CD4-positive, alpha-beta T cell treated with Interleukin-15 for 4 hours (primary cell): ENCODE measurements at places on chromosomes 2 and 18.

DNA sequence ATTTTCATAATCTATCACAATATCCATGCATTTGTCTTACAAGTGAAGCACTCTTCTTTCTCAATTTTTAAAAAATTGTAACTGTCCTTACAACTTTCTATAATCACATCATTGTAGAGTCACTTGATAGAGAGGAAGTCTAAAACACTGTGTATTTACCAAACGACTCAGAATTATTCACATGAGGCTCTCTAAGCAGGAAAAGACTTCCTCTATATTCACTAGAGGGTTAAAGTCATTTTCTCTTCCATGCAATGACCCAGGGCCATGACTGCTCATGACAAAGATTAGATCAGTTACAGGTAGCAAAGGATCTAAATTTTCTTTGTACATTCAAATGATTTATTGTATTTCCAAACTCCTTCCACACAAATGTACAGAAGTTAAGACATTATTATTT, 9.0 kb upstream of the SLC1A4 start:
- DNase-seq: no peak

DNA sequence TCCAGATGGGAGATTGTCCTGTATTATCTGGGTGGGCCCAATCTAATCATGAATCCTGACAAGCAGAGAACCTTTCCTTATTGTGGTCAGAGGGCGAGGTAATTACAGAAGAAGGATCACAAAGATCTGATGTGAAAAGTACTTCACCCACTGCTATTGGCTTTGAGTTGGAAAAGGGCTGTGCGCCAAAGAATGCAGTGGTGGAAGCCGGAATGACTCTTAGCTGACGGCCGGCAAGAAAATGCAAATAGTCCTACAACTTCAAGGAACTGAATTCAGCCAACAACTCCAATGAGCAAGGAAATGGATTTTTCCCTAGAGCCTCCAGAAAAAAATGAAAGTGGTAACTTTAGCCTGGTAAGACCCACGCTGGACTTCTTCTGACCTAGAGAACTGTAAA, 67.3 kb downstream of the CTNNA2 start:
- DNase-seq: no peak

DNA sequence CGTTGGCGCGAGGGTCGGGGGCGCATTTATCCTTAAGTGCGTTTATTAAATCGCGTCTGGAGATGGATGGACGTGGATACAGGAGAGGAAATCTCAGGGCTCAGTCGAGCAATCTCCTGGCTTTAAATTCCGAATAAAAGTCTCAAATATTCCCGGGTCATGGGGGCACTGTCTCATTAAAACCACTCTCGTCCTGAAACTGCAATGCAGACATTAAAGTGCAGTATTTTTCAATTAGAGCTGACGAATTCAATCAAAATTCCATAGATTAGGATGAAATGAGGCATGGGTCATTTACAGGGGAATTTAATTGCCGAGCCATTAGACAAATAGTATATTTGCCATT, 10.7 kb upstream of the GBX2 start:
- no peak for DNase-seq

GRCh38 chr18:62979176-62979575, 263.8 kb downstream of the PHLPP1 start:
- DNase-seq: no peak

DNA sequence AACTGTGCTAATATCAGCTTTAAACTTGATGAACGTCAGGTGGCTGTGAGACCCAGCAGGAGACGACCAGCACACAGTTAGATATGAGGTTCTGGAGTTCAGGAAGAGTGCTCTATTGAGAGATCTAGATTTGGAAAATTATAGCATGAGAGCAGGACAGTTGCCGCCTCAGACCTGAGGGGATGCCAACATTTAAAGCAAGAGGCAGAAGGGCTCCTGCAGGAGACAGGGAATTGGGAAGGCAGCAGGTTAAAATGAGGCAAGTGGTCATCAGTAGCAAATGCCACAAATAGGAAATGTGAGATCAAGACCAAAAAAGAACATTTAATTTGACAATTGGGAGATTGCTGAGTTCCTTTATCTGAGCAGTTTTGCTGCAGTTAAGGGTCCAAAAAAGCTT, 471.9 kb downstream of the TGIF1 start:
- DNase-seq: no peak

- DNase-seq: no peak
These were observed 85.6 kb downstream of the IKZF2 start for GRCh38 chr2:213065583-213066442.

- DNase-seq: no peak
These were observed 155.7 kb downstream of the MTCL1 start for GRCh38 chr18:8860845-8861642.

- DNase-seq: peak; percentile 47
These were observed 66.8 kb upstream of the ASAP2 start for GRCh38 chr2:9139491-9140443.

GRCh38 chr2:53939656-53940055, 31.1 kb downstream of the PSME4 start:
- no peak for DNase-seq

DNA sequence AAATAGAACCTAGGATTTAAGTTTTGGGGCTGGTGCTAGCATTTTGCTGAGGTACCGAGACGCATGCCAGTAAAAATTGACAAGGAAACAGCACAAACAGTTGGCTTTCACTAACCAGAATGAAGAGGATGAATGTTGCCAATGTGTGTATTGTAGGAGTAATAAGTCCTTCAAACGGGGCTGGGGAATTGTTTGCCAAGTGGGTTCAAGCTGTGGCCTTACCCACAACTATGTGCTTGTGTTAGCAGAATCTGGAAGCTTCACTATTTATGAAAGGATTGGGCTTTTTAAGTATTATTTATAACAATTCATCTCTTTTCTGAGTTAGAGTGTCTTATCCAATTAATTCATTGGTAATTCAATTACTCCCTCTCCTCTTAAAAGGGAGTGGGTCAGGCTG, 15.0 kb upstream of the KIF5C start:
- DNase-seq: no peak

- peak; percentile 4 for DNase-seq
These were observed 47.0 kb downstream of the SLC9A4 start for GRCh38 chr2:102520009-102520408.

GRCh38 chr18:35117951-35118411, 76.8 kb downstream of the MAPRE2 start:
- DNase-seq: no peak

DNA sequence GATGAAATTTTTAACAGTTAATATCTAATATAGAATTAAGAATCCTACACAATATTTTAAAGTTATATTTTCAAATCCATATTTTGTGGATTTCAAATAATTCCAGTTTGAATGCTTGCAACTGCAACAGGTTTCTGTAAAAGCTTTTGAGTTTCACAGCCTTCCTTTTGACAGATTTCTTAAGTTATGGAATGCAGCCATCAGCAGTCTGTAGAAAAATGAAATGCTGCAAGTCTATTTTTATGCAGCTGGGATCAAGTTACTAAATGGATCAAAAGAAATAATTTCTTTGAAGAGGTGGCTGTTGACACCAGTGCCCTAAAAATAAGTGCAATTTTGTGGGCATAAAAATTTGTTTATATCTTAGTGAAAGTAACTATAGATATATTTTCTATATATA, 657.2 kb downstream of the NRXN1 start:
- no peak for DNase-seq

GRCh38 chr2:140737006-140737405, 1393.8 kb downstream of the LRP1B start:
- DNase-seq: no peak

GRCh38 chr18:79988071-79988450, 302 bp downstream of the TXNL4A start:
- DNase-seq: peak; percentile 40

DNA sequence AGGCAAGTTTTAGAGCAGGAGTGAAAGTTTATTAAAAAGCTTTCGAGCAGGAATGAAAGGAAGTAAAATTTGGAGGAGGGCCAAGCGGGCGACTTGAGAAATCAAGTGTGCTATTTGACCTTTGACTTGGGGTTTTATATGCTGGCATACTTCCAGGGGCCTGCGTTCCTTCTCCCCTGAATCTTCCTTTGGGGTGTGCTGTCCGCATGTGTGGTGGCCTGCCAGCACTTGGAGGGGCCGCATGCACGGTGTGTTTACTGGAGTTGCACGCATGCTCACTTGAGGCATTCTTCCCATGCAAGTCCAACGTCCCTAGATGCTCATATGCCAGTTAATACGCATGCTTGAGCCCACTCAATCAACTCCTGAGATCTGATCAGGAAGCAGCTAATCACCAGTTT, 78.3 kb upstream of the MAP4K4 start:
- no peak for DNase-seq
